ENCODE measurements at places on chromosomes 7 and 10.

DNA sequence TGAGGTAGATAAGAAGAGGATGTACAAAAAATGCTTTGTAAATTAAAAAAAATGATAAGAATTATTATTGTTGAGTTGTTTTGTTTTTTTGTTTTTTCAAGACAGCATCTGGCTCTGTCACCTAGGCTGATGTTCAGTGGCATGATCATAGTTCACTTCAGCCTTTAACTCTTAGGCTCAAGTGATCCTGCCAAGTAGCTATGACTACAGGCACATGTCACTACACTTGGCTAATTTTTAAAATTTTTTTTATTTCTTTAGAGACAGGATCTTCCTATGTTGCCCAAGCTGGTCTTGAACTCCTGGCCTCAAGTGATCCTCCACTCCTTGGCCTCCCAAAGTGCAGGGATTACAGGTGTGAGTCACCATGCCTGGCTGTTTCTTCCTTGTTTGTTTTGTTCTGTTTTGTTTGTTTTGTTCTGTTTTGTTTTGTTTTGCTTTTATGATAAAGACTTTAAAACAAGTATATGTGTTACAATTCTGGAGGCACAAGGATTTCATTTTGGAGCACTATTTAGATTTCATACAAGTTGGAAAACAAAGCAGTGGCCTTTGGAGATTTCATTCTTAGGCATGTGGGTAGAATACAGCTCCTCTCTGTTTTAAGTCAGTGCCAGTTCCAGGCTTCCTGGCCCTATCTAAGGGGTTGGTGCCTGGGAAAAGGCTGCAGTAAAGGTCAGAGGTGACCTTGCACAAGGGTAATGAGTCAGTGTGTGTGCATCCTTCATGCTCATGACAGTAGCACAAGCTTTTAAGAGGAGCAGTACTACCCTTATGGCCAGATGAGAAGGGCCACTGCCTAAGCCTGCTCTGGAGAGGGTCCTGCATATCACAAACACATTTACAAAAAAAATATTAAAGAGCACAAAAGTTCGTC is 17.9 kb downstream of the FGFBP3 start:
- DNase-seq, result peak; percentile 88

DNA sequence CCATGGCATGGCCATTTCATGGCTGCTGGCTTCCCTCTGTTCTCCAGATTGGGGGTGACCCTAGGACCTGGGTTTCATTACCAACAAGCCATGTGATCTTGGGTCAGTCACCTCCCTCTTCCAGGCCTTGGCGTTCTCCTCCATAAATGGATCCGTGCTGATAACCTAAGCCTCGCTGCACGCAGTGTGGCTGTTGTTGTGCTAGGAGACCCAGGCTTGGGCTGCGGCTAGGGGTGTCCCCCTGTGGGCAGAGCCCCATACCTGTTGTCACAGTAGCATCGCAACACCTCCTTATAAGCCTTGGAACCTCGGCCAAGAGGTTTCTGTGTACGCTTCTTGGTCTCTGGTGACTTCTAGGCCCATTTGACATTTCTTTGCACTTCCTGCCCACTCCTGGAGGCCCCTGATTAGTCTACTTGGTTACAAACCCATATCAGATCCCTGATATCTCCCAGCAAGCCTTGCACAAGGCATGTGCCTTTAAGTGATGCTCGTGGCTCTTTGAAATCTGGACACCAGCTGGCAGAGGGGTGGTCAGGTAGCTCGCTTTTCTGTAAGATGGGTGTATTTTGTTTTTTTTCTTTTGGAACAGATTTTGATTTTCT is 23.6 kb downstream of the ZMIZ1 start:
- no peak for DNase-seq

DNA sequence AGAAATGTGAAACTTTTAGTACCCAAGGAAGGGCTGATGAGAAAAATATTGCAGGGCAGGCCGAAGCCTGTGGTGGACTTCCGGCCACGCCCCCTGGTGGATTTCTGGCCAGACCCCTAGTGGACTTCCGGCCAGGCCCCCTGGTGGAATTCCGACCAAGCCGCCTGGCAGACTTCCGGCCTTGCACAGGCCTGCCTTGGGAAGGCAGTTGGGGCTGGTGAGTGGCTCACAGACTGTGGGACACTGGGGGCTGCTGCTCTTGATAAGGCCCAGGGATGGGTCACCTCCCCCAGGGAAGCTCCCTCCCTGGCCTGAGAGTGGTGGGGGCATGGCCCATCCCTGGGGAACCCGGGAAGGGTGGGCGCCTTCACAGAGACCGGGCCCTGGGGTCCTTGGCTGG is 116.4 kb upstream of the MKI67 start:
- DNase-seq, result no peak

DNA sequence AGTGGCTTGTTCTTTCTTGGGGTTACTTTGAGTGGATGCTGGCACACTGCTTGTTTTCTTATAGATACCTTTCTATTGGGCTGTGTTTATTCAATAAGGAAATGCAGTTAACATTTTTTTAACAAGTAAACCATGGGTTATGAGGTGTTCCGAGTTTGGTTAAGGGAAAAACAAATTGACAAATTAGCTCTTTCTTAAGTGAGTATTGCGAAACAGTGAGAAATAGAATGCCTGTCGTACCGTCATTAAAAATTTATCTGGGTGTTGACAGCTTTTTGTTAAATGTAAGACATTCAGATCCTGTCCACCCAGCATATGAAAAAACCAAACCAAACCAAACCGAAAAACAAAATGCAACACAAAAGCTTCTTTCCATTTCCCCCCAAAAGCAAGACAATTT is 6.2 kb downstream of the CUX1 start:
- peak; percentile 24 for DNase-seq

DNA sequence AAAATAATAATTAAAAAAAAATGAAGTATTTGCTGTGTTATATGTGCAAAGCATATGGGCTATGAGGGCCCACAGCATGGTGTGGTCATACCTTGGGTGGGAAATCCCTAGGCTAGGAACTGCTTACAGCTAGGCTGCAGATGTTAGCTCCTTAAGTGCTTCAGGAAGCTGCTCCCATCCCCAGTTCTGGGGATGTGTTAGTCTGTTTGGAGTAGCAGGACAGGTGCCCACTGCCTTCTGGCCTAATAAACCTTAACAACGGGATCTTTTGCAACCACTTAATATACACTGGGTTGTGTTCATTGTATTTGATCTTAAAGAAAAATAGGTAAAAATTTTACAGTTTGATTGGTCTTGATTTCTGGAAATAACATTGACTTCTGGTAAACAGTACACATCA is 46.3 kb downstream of the HK1 start:
- DNase-seq, result no peak

- no peak for DNase-seq
These were observed 409.5 kb downstream of the GLRX3 start for GRCh38 chr10:130545697-130546096.

GRCh38 chr10:97399843-97400545 is 1.1 kb downstream of the RRP12 start:
- peak; percentile 73 for DNase-seq

GRCh38 chr10:113907166-113907565 is 52.7 kb downstream of the NHLRC2 start:
- DNase-seq, result peak; percentile 95

GRCh38 chr7:116955340-116955739 is 2.0 kb downstream of the ST7 start:
- DNase-seq, result no peak

- no peak for DNase-seq
These were observed 10.3 kb upstream of the FRMPD2 start for GRCh38 chr10:48284811-48285210.

DNA sequence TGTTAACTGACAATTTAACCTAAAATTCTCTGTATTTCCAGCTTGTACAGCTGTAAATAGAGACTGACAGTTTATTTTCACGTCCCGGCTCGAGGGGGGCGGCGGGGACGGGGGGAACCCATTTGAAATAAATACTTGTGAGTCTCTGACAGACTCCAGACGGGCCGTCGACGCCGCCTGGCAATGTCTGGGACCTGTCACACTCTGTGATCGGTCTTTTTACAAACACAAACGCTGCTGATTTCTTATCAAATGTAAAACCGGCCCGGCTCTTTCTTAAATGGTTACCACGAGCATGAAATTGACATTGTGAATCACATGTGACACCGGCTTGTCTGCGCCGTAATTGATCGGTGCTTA is 57.0 kb downstream of the UNCX start:
- DNase-seq, result no peak

- DNase-seq, result peak; percentile 42
These were observed 8.9 kb downstream of the FBXL13 start for GRCh38 chr7:103065667-103066066.

- DNase-seq, result no peak
These were observed 490 bp downstream of the TNS3 start for GRCh38 chr7:47581438-47581803.

- DNase-seq, result no peak
These were observed 120.2 kb upstream of the TNS3 start for GRCh38 chr7:47702080-47702479.

- DNase-seq, result peak; percentile 73
These were observed 168.0 kb upstream of the ZNF32 start for GRCh38 chr10:43816351-43817321.

DNA sequence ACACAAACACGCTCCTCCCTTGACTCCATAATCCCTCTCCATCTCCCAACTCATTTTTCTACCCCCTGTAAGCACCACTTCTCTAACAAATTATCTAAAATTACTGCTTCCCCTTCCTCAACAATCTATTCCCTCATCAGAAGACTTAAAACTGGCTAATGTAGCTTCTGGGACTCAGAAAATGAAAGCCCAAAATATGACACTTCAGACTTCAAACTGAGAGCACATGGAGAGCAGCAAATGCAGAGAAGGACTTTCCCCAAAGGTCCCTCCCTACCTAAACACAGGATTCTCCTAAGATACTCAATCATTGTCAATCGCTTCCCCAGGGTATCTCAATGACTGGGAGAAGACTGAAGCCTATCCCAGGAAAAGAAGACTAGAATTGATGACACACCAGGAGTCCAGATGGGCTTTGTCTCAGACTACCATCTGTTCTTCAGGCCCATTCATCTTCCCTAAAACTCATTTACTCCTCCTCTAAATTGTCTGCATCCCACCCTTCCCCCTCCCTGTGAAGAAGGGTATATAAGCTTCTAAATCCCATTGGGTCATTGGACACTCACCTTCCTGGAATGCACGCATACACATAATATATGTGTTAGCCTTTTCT is 39.2 kb downstream of the ST8SIA6 start:
- DNase-seq, result no peak

- peak; percentile 25 for DNase-seq
These were observed 28.9 kb downstream of the MAT1A start for GRCh38 chr10:80260295-80261243.

DNA sequence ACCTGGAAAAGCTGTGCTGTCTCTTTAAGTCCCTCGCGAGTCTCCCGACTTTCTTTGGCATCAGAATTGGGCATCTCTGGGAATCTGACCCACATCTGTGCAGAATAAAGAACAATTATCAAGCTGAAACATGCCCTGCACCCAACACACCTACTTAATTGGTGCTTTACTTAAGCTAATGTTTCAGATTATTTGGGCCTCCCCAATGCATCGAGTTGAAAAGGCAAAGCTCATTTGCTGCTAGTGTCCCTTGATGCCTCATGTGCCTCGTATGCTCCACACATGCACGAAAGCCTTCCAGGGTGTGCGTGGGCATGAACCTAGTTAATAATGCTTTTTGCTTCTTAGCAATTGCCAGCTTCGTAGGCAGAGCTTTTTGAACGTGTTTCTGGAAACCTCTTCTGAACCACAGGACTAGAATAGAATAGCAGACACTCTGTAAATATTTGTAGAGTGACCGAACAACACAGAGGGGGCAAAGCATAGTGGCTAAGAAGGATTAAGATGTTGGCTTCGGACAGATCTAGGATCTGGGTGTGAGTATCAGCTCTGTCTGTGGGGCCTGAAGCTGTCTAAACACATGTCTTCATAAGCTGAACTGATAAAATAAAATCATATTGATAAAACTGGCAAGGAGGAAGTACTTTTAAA is 26.7 kb upstream of the FGFR2 start:
- DNase-seq, result no peak

- DNase-seq, result no peak
These were observed 243.5 kb upstream of the TCF7L2 start for GRCh38 chr10:112706577-112706976.

GRCh38 chr7:91491868-91492267 is 227.6 kb downstream of the FZD1 start:
- peak; percentile 28 for DNase-seq

- DNase-seq, result peak; percentile 60
These were observed 36.6 kb downstream of the TCF7L2 start for GRCh38 chr10:112986544-112987190.

GRCh38 chr7:71021131-71021530 is 110.8 kb upstream of the GALNT17 start:
- no peak for DNase-seq

- DNase-seq, result peak; percentile 84
These were observed 1.7 kb downstream of the KLF6 start for GRCh38 chr10:3783316-3783681.

DNA sequence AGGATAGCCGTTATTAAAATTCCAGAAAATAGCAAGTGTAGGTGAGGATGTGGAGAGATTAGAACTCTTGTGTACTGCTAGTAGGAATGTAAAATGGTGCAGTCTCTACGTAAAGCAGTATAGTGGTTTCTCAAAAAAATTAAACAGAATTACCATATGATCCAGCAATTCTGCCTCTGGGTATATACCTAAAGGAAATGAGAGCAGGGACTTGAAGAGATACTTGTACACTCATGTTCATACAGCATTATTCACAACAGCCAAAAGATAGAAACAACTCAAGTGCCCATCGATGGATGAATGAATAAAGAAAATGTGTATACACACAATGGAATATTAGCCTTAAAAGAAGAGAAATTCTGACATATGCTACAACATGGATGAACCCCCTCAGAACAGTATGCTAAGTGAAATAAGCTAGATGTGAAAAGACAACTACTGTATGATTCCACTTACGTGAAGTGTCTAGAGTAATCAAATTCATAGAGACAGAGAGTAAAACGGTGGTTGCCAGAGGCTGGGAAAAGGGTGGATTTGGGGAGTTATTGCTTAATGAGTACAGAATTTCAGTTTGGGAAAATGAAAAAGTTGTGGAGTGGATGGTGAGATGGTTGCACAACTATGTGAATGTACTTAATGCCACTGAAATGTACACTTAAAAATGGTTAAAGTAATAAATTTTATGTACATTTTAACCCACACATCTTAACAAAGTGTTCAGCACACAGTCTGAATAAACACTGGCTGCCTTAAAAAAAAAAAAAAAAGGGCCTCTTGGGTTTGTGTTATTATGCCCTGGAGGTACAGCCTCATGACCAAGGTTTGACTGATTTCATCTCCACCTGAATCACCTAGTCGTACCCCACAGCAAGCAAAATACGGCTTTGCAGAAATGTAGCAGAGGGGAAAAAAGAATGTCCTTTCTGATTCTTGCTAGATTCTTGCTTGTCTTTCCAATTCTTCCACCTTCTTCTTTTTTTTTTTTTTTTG is 26.2 kb downstream of the BUB3 start:
- no peak for DNase-seq

GRCh38 chr7:52685333-52685732 is 350.1 kb upstream of the POM121L12 start:
- peak; percentile 2 for DNase-seq
